ENCODE measurements at places on chromosomes 4 and X. TPM values are rescaled to one million over a fixed set of nuclear protein-coding genes. Genes with fewer than 3 reads are reported as not detected.

DNA sequence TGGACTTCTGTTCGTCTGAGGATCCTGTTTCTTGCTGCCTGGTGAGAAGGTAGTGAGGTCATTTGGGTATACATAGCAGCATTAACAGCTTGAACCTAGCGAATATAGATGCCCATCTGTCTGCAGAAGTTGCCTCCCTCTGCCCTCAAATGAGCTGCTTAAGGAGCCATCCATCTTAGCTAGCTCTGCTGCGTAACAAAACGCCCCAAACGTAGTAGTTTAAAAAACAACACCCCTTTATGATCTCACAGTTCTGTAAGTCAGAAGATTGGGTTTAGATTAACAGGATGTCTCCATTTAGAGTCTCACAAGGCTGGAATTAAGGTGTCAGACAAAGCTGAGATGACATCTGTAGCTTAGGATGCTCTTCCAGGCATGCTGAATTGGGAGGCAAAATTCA, 185.3 kb downstream of the DHRSX start:
- no peak for DNase-seq

- peak; percentile 3 for DNase-seq
Observed at GRCh38 chrX:138858438-138858837, 146.9 kb upstream of the FGF13 start.

DNA sequence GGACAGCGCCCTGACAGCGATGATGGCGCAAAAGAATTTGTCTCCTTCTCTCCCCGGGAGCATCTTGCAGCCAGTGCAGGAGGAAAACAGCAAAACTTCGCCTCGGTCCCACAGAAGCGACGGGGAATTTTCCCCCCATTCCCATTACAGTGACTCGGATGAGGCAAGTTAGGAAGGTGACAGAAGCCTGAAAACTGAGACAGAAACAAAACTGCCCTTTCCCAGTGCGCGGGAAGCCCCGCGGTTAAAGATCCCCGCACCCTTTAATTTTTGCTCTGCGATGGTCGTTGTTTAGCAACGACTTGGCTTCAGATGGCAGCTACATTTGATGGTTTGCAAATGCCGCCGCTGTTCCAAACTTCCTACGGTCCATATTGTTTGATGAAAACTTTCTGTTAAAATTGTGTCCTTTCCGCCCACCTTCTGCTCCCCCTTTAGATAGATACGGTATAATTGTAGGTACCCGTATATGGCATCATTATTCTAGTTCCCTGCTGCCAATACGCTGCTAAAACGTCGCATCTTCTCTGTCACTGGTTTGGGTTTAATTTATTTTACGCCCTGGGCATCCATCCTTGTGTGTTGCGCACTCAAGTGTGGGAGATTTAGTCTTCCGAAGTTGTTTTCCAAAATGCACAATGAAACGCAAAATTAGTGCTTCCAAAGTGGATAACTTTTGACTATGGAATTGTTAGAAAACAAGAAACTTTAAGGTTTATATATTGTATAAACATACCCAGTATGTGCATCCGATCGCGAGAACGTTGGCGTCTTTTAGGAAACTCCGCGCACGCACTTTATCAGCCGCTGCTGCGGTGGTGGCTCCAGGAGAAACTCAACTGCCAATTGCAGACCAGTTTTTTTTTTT, 1.5 kb downstream of the ATOH1 start:
- DNase-seq, result no peak

DNA sequence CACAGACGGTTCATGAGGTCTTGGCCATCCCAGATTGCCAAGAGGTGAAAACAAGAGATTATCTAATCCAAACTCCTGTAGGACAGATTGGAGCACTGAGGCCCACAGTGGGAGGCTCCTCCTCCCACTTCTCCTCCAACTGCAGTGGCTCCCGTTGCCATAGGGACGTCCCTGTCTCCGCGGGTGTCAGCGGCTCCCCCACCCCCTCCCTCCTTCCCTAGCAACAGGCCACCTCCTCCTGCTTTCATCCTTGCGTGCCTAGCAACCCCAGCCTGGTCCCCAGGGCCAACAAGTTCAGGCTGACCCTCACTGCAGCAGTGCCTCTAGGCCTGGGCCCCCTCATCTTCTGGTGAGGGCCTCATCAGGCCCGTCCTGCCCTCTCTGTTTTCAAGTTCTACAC, 6.8 kb upstream of the IQSEC2 start:
- peak; percentile 30 for DNase-seq

DNA sequence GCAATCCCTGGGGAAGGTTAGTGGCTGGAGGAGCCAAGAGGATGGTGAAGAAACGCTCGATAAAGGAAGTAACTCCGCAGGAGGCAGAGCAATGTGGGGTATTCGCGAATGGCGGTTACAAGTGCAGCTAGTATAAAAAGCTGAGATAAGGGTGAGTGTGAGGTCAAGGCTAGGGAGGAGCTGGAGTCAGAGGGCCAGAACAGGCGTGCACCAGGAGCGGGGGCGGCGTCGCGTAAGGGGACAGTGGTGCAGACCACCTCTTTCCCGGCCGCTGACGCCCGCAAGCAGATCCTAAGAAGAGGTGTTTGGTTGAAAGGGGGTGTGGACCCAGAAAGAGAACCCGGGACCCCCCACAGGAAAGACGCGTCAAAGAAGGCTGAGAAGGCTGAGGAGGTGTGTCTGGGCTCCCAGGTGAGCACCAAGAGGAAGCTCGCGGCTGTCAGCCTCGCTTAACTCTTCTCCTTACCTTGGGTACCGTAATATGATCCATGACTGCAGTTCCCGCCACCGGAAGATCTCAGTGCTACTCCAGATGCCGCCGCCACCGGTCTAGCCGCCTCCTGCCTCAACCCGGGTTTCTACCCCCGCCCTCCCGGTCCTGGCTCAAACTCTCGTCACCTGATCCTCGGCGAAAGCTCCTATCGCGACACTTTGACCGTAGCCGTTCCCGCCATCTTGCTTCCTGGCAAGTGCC, at the start of gene MTMR8:
TSS of gene MTMR8 (minus strand) at position 579 of the 694 bp plus-strand sequence. CDS start at position 490, 89 bp downstream.
- peak; percentile 88 for DNase-seq

DNA sequence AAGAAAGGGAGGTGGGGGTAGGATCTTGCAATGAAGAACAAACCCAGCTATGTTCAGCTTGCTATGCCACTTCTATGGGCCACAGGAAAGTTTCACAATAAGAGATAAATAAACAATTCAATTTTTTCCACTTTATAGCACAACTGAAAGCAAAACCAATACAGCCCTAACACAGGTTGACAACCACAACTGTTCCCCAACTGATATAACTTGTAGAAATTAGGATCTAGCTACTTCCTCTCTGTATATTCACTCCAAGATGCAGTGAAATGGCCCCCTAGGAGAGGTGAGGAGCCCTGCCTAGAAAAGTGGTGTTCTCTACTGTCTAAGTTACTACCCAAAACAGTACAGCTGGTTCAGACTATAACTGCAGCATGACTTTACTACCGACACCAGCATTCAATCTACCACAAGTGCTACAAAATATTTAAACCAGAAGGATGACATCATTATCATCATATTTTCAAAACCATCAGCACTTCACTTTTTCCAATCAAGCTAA, 77.0 kb downstream of the FBXW7 start:
- DNase-seq, result peak; percentile 9

The KLB gene
- not detected for total RNA-seq

The PDLIM3 gene
- not detected for total RNA-seq

The H2BW2 gene
- not detected for total RNA-seq

Data from activated CD4-positive, alpha-beta T cell treated with anti-CD3 and anti-CD28 coated beads for 36 hours (primary cell).